ENCODE measurements at places on chromosomes 11 and 22.

DNA sequence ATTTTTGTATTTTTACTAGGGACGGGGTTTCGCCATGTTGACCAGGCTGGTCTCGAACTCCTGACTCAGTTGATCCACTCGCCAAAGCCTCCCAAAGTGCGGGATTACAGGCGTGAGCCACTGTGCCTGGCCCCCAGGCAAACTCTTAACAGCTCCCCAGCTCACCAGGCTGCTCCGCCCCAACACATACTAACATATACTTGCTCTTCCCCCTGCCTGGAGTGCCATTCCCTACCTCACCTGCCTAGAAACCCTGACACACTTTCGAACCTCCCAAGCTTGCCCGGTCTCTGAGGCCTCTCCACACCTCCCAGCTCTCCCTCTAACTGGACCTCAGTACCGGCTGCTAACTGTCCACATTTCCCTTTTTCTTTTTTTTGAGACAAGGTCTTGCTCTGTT lies 8.5 kb downstream of the MAP4K2 start:
- DNase-seq: no peak

- DNase-seq: no peak
Measured at GRCh38 chr11:90220391-90220790, 2.5 kb downstream of the CHORDC1 start.

DNA sequence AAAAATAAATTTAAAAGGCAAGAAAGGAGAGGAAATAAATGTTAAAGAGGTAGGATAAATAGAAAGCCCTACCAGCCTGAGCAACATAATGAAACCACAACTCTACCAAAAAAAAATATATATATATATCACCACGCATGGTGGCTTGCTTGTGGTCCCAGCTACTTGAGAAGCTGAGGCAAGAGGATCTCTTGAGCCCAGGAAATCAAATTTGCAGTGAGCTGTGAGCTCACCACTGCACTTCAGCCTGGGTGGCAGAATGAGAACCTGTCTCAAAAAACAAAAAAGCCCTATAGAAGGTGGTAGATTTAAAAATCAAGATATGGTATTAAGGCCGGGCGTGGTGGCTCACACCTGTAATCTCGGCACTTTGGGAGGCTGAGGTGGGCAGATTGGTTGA lies 10.5 kb downstream of the NUCB2 start:
- no peak for DNase-seq

DNA sequence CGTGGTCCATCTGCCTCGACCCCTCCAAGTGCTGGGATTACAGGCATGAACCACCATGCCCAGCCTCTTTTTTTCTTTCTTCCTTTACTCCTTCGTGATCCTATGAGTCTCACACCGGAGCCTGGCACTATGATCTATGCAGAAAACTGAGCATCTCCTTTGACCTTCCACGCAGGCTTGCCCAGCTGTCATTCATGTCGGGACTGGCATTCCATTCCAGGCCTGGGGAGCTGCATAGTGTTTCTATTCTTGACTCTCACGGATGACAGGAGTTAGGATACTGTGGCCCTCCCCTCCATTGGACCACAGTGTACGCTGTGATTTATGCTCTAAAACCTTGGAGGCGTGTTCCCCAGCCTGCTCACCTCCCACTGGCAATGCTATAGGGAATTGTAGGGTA lies 611.8 kb downstream of the BRD1 start:
- DNase-seq: no peak

- no peak for DNase-seq
Measured at GRCh38 chr22:23681026-23681809, 9.6 kb upstream of the RGL4 start.

DNA sequence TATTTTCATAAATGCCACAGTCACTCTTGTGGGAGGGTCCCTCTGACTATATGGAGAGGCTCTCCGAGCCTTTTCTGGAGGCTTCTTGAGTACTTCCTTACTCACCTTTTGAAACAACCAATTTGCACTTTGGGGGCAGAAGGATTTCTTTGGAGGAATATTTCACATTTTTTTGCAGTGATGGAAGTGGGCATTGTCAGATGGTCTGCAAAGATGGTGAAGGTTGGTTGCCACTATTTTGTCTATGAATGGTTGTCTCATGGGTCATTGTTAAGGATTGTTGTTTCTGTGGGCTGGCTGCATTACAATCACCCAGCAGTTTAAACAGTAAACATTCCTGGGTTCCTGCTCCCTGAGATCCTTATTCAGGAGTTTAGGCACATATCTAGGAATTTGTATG lies 388.2 kb downstream of the TMEM135 start:
- DNase-seq: no peak

- no peak for DNase-seq
Measured at GRCh38 chr11:119335655-119336543, 1.6 kb downstream of the RNF26 start.

All from stimulated activated naive B cell treated with anti-CD40 and anti-IgM and Interleukin-4, amounts not matched to agents 10 μg/mL and 1 μg/mL and 100 μg/mL, for 72 hours (primary cell).